ENCODE measurements at places on chromosomes 5 and 9.

GRCh38 chr9:93963969-93964368 lies 8.8 kb upstream of the BARX1 start:
- peak; percentile 32 for DNase-seq

DNA sequence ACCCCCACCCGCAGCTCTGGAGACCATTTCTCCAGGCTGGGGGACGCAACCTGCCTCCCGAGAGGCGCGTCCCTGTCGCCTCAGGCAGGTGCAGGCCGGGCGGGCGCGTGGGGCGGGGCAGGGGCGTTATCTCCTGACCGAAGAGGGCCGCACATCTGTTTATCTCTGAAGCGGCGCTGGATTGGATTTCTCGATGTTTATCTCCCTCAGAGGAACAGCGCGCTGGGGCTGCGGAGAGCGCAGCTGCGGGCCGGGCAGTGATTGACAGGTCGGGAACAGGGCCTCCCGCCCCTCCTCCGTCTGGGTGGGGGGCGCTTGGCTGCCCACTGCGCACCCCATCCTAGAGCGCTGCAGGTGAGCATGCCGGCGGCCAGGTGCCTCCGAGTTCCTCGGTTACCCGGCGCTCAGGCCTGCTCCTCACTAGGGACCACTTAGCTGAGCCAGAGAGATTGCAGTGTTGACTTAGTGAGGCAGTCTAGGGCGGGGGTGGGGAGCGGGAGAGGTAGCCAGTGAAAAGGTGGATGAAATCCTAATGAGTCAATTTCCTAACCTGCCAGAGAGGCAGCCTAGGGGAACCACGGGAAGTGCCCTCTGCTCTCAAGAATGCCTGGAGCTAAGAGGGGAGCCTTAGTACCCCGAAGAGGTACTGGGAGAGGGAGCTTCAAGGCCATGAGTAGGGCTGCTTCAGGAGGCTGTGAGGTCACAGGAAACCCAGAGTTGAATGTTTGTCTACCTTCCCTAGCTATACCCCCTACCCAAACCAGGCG lies 39.6 kb upstream of the TIFAB start:
- no peak for DNase-seq

GRCh38 chr9:116806075-116806474 lies 119.0 kb downstream of the TRIM32 start:
- no peak for DNase-seq

GRCh38 chr5:56116599-56117141 lies 116.5 kb downstream of the ANKRD55 start:
- no peak for DNase-seq

DNA sequence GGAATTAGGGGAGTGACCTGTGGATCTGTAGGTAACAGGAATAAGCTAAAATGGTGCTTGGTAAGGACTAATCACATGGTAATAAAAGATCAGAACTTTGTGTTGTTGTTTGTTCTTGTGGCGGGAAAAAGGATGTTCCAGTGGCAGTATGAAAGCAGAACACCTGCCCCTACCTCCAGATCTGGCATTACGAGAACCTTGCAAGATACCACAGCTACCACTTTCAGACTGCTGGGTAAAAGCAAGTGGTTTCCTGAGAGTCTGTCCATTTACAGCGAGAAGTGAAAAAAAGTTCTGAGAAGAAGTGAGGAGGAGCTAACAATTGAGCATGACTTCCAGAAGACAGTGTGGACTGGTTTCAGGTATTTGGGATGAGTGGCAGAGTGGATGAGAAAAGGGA lies 252.5 kb downstream of the TLE4 start:
- DNase-seq, result no peak

DNA sequence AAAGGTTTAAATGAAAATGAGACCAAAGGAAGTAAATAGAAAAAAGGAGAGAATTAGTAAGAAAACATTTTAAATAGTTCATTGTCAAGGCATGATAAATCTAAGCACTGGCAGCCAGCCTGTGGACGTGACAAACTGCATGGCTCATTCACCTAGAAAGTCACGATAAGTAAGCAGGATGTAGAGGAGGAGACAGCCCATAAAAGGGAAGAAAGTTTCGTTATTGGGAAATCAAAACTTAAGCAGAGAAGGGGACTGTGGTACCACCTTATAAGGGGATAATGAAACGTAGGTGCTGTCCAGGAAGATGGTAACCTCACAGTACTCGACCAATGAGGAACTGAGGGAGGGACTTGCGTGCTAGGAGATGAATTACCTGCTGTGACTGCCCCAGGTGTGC lies 494.5 kb upstream of the GRAMD2B start:
- DNase-seq, result no peak

DNA sequence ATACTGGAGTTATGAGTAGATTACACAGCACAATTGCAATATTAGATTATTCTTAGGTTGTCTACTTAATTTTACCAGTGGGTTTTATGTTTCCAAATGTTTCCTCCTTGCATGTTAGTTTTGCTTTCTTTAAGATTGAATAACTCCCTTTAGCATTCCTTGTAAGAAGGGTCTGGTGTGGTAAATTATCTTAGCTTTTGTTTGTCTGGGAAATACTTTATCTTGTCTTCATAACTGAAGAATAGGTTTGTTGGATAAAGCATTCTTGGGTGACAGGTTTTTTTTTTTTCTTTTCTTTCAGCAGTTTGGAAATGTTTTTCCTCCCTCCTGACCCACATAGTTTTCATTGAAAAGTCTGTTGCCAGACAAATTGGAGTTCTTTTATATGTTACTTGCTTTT lies 531.1 kb downstream of the ANXA1 start:
- no peak for DNase-seq

DNA sequence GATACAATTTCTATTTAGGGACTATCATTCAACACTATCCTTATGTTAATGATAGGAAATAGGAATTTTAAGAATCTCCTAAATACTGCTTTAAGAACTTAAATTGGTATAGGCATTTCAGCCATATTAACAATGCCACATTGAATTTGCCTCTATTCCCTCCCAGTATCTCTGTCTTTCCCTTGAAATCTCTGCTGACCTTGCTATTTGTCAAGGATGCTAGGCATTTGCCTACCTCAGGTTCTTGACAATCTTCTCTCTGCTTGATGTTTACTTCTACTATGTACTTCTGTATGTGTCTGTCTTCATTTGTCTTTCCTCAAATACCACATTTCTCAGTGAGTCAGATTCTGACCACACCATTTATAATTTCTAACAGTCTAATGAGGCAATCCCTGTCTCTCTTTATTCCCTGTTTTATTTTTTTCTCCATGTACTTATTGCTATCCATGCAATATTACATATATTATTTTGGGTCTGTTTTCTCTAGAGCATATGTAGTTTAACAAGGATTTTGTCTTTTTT lies 1461.4 kb upstream of the CDH9 start:
- no peak for DNase-seq

DNA sequence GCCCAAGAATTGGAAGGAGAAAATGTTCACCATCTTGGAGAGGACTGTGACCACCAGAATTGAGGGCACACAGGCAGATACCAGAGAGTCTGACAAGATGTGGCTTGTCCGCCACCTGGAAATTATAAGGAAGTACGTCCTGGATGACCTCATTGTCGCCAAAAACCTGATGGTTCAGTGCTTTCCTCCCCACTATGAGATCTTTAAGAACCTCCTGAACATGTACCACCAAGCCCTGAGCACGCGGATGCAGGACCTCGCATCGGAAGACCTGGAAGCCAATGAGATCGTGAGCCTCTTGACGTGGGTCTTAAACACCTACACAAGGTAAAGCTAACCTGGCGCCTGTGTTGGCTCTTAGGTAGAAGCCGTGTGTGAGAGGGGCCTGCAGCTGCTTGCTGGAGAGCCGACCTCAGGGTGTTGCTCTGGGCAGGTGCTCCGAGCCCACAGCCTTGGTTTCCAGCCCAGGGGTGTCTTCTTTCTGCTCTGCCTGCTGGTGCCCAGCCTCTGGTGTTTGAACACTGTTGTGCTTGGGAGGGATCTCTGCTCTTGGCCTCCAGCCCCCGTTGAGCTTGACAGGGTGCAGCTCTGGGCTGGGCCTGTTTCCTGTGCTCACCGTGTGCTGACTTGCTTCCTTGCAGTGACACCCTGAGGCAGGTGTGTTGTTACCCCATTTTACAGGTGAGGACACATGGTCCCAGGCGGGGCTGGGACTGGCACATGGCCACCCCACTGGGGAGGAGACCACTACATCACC lies 10.9 kb downstream of the EXOC3 start:
- DNase-seq, result no peak

DNA sequence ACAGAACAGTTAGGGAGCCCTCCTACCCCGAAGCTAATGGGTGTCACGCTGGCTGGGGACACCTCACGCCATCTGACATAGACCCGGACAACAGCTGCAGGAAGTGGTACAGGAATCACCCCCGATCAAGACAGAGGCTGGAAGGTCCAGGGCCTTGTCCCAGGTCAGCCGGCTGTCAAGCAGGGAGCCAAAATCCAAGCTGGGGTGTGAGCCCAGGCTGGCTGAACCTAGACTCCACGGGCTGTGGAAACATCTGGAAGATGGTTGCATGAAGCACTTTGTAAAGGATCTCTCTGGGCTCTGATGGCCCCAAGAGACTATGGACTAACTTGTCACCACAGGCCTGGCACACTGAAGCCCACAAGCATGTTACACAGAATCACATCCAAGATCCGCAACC lies 68.9 kb upstream of the STXBP1 start:
- no peak for DNase-seq

- DNase-seq, result no peak
Observed at GRCh38 chr9:112811518-112811917, 61.0 kb downstream of the SNX30 start.

All from ureter (tissue), 1 donor.